ENCODE measurements at places on chromosomes 3 and 15.
A peak's percentile ranks its signal among the peaks of the same experiment; 100 is the strongest.

DNA sequence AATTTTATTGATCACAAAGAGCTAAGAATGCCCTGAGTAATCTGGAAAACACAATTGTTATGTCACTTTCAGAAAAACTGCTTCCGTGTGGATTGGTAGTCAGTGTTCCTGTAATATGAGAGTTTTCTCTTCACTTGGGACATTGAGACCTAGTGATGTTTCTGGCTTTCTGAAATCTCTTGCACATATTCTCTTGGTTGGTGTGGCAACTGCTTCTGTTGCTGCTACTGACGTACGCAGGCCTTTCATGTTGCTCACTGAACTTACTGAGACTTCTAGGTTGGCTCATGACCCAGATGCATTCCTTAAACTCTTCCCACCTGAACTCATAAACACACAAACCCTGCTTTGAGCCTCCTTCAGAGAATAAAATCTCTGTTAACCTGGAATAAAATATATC is 175.0 kb upstream of the PFN2 start:
- DNase-seq, result no peak

DNA sequence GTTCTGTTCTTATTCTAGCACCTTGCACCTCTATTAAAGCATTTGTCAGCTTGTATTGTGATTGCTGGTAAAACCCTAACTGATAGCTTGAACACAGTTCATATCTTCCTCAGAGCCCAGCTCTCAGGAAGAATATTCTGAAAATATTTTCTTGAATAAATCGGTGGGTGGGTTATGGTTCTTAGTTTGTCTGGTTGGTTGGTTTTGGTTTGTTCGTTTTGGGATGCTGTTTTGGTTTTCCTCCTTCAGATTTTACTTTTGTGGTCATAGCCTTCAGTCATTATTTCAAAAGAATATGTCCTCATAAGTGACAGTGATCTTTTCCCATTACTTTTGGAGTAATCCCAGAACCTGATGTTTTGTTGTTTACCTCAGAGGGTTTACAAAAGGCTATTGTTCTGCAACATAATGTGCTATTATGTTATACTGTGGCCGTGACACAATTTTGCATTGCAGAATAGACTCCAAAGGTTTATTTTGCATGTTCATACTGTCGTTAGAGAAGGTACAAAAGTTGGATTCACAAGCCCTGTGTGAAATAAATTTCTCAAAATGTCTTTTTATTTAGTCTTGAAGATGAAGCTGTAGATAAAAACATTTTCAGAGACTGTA is 2.7 kb upstream of the TMEM87A start:
- no peak for DNase-seq

DNA sequence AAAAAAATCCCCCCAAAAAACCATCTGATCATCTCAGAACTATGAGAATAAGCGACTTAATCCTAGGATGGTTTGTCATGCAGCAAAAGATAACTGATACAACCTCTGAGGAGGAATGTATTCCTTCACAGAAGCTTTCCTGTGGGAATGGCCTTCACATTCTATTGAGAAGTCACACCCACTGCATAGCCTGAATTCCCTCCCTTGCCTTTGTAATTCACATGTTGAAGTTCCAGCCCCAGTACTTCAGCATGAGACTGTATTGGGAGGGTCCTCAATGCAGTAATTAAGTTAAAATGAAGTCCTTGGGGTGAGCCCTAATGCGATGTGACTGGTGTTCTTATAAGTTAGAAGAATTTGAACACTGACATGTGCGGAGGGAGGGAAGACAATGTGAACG is 395.2 kb downstream of the TUSC7 start:
- DNase-seq, result no peak

DNA sequence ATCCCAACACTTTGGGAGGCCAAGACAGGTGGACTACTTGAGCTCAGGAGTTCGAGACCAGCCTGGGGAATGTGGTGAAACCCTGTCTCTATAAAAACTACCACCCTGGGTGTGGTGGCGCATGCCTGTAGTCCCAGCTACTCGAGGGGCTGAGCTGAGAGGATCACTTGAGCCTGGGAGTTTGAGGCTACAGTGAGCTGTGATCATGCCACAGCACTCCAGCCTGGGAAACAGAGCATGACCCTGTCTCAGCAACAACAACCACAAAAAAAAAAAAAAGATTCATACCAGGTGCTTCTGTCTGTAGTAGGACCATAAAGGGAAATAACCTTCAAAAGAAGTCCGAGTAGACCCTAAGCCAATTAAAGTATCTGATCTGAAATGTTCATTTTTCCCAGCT is 94.5 kb downstream of the SERPINI1 start:
- DNase-seq, result no peak

DNA sequence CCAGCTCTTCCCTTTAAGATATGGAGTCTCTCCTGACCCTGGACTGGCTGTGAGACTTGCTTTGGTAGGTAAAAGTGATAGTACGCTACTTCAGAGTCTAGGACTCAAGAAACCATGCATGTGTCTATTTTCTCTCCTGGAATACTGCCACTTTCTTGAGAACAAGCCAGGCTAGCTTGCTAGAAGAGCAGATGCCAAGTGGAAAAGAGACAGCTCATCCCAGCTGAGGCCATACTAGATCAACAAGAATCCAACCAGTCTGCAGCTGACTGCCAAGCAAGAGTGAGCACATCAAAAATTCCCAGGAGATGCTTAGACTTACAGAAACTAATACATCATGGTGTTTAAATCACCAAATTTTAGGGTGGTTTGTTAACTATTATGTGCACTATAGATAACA is 208.3 kb upstream of the RBMS3 start:
- no peak for DNase-seq

DNA sequence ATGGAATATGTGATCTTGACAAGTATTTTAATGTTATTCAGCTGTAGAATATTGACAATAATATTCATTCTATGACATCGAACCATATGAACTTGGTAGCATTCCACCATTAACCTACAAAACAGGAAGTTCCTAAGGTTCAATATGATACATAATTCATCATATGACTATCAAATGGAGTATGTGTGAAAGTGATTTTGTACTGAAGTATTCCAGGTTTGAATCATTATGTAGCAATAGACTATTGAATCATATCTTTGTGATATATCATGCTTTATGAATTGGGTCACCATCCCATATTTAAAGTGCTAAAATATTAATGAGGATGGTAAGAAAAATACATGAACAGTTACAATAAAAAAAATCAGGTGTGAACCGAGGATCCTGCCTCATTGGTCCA is 95.1 kb downstream of the TP63 start:
- DNase-seq, result no peak

DNA sequence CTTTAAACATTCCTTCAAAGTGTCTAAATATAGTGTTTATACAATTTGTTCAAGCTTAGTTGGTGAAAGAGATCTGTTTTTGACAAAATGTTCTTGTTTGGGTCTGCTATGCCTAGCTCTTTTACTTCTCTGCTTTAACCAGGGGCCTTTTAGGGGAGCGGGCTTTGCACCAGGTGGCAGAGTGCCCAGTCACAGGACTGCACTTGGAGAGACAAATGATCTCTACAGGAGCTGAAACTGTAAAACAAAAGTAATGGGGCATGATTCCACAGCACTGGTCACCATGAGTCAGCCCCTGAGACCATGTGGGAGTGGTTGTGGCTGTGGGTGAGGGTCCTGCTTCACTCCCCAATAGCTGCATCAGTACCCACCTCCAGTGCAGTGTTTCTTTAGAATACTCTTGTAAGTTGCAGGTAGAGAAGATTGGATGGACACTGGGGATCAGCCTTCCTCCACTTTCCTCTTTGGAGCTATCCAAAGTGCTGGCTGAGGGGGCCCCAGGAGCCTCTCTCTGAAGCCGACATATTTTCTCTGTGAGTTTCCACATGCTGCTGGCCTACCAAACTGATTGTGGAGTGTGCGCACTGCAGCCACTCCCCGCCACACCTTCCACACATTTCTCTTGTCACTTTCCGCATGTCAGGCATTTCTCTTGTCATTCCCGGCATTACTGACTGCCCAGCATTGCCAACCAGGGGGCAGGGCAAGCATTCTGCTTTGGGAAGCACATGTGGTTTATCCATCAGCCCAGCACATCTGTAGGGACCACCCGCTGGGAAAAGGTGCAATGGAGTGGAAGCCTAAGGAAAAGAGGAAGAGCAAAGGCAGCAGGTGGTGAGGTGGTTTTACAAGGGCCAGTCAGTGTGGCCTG is 110.0 kb downstream of the EPHB1 start:
- no peak for DNase-seq

- no peak for DNase-seq
Observed at GRCh38 chr3:54366007-54366750, 243.8 kb downstream of the CACNA2D3 start.

GRCh38 chr3:52055537-52056351 is 627 bp downstream of the DUSP7 start:
- peak; percentile 26 for DNase-seq

Data from activated CD8-positive, alpha-beta memory T cell treated with anti-CD3 and anti-CD28 coated beads for 48 hours (primary cell).